ENCODE measurements at places on chromosomes 3 and 15.

GRCh38 chr3:164208821-164209220, 869.5 kb downstream of the SI start:
- DNase-seq: no peak

GRCh38 chr15:34606545-34606944, 23.1 kb upstream of the GOLGA8B start:
- DNase-seq: no peak

- no peak for DNase-seq
Measured at GRCh38 chr3:37993067-37993455, 2.5 kb downstream of the VILL start.

DNA sequence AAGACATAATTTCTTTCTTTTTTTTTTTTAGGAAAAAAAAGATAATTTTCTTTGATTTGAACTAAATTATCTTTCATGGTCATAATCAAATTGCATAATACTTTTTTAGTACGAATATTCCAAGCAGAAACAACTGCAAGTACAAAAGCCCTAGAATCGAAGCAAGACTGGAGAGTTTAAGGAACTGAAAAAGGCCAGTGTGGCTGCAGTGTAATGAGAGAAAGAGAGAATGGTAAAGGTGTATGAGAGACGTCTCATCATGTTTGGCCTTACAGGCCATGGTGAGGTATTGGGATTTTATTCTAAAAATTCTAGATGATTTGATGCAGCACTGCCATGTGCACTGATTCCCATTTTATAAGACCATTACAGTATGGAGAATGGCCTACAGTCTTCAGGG, 180.9 kb downstream of the SUCNR1 start:
- DNase-seq: no peak

- DNase-seq: no peak
Measured at GRCh38 chr3:56939834-56940233, 120.6 kb upstream of the SPATA12 start.

GRCh38 chr3:58659051-58659675, 7.4 kb downstream of the FAM3D start:
- no peak for DNase-seq

DNA sequence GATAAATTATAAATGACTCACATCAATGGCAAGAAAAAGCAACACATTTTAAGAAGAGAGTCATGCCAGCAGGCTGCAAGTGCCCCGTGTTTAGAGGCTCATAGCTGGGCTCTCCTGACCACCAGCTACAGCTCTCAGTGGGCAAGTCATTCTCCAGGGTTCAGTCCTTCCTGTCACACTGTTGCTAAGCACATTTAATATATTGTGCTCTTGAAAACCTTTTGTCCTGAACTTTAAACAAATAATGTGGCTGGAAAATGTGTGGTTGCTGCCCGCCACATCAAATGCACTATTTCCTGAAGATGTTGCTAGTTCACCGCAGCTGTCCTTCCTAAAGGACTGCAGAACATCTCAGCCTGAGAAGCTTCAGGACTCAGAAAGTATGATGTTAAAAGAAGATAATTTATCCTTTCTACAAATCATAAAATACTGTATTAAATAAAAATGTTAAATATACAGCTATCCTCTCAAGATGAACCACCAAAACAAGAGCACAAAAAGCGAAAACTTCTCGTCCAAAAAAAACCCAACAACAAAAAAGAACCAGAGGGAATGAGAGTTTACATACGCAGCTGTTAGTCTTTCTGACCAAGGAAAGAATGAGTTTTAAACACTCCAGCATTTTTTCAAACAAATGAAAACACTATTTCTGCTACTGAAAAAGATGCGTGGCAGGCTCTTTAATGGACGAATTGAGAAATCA, 951 bp downstream of the TARS3 start:
- DNase-seq: peak; percentile 9

DNA sequence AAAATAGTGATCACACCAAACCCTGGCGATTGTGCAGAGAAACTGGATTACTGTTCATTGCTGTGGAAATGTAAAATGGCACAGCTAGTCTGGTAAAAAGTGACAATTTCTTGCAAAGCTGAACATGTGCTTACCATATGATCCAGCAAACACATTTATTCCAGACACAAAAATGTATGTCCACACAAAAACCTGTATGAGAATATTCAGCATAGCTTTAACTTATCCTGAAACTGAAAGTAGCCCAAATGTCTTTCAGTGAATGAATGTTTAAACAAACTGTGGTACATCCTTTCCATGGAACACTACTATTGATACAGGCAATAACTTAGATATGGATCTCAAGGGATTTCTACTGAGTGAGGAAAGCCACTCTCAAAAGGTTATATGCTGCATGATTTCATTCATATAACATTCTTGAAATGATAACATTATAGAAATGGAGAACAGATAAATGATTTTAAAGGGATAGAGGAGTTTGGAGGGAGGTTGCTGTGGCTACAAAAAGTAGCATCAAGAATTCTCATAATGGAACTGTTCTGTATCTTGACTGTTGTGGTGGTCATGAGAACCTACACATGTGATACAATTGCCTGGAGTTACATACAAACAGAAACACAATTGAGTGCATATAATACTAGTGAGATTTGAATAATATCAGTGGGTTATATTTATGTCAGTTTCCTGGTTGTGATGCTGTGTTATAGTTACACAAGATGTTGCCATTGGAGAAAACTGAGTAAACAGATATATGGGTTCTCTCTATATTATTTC, 70.7 kb upstream of the DPH6 start:
- no peak for DNase-seq

DNA sequence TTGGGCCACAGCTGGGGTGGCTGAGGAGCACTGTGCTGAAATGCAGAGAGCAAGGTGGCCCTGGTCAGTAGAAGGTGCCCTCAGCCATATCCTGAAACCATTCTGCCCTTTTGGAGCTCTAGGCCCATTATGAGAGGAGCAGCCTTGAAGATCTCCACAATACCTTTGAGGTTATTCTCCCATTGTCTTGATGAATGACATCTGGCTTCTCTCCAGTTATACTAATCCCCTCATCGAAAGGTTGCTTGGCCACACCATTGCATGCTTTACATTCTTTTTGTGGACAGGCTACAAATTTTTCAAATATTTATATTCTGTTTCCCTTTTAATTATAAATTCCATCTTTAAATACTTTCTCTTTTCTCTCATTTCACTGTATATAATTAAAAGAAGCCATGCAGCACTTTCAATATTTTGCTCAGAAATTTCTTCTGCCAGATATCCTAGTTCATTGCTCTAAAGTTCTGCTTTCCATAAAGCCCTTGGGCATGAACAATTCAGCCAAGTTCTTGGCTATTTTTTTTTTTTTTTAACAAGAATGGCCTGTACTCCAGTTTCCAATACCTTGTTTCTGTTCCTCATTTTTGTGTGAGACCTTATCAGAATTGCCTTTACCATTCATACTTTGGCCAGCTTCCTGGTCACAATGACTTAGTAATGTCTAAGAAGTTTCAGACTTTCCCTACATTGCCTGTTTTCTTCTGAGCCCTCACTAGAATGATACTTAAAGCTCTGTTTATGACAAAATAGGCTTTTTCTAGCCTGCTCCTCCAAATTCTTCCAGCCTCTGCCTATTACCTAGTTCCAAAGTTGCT, 138.9 kb upstream of the SGO1 start:
- DNase-seq: no peak

GRCh38 chr3:77489216-77489615, 449.3 kb downstream of the ROBO2 start:
- DNase-seq: no peak

GRCh38 chr3:138051947-138052802, 42.2 kb downstream of the CLDN18 start:
- DNase-seq: no peak

DNA sequence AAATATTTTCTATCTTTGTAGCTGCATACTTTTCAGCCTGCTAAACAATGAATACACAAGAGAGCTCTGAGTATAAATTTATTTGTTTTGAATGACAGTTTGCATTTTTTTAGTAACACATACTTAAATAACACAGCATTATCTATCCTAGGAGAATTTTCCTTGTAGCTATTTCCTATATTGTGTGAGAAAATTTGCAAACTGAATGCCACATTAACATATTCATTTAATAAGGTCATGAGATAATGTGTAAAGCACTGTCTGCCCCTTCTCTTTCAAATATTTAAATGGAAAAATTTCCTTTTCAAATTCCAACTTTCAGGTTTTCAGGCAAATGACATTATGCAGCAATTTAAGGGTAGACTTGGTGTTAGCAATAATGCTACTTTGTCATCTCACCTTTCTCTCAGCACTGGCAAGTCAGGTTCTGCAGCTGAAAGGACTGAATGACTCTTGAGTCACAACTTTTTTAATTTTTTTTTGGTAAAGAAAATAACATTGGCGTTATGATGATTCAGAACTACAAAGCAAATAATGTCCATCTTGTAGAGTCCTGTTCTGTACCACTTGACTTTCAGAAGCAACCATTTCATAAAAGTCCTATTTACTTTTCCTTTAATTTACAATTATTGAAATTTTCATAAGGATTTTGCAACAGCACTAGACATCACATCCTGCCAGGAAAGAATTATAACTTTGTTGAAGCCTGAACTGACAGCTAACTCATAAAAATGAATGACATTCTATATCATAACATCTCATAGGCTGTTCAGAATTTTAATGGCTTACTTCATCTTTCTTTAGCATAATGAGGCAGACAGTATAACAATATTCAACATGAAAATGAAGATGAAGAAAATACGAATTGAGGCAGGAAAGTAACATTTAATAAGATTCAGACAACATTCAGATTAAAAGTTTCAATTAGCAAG, 681.6 kb upstream of the SEMA6D start:
- DNase-seq: no peak

DNA sequence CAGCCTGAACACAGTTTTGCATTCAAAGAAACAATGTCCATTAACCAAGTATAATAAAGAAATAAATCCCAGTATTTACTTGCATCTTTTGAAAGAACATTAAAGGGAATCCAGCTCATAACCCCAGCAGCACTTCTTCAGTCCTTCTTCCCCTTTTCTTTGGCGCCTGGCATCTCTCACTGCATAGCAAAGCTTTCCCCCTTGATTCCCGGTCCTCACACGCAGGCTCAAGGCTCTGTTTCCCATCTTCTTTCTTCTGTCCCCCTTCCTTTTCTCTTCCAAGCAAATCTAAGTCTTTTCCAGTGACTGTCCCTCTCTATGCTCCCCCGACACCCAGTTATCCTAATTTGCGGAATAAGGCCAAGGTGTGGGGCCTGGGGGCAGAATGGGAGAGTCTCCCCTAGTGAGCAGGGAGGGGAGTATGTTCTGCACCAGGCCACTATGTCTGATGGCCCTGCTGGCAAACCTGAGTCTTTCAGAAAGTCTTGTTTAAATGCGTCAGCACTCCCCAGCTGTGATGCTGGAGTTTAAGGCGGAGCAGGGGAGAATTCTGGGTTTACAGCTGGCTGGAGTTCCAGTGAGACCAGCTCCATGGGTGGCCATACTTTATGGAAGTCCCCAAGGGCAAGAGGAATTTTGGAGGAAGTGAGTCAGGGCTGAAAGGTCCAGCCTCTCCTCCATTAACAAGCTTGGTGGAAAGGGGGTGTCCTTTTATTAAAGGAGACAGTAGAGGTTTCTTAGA, 42.1 kb downstream of the GOLGA6A start:
- DNase-seq: no peak

GRCh38 chr3:132196113-132196512, 121.1 kb upstream of the ACP3 start:
- no peak for DNase-seq

- DNase-seq: no peak
Measured at GRCh38 chr3:89114841-89115223, 7.4 kb downstream of the EPHA3 start.

DNA sequence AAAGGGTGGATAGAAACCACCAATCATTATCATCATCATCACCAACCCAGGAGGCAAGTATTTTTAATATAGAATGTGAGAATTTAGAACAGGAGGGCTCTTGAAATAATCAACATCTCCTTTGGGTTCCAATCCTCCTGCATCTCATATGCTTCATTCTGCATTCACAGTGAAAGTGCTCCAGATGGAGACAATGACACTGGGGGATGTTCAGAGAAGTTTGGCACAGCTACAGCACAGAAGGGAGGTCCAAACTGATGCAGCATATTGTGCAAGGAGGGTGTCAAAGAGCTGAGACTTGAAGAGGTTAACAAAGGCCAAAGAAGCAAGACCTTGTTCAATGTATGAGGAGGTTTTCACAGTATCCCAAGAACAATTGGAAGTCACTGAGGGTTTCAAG, 767.1 kb downstream of the NTRK3 start:
- no peak for DNase-seq

GRCh38 chr15:83077491-83078230, 10.6 kb upstream of the BTBD1 start:
- no peak for DNase-seq

GRCh38 chr3:64395490-64395889, 170.2 kb upstream of the PRICKLE2 start:
- no peak for DNase-seq

- DNase-seq: no peak
Measured at GRCh38 chr3:37662785-37663184, 198.9 kb upstream of the CTDSPL start.

- DNase-seq: no peak
Measured at GRCh38 chr3:182829761-182830405, 36.6 kb downstream of the ATP11B start.

DNA sequence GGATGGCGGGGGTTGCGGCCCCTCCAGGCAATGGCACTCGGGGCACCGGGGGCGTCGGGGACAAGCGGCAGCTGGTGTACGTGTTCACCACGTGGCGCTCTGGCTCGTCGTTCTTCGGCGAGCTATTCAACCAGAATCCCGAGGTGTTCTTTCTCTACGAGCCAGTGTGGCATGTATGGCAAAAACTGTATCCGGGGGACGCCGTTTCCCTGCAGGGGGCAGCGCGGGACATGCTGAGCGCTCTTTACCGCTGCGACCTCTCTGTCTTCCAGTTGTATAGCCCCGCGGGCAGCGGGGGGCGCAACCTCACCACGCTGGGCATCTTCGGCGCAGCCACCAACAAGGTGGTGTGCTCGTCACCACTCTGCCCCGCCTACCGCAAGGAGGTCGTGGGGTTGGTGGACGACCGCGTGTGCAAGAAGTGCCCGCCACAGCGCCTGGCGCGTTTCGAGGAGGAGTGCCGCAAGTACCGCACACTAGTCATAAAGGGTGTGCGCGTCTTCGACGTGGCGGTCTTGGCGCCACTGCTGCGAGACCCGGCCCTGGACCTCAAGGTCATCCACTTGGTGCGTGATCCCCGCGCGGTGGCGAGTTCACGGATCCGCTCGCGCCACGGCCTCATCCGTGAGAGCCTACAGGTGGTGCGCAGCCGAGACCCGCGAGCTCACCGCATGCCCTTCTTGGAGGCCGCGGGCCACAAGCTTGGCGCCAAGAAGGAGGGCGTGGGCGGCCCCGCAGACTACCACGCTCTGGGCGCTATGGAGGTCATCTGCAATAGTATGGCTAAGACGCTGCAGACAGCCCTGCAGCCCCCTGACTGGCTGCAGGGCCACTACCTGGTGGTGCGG, 1.9 kb downstream of the CHST2 start:
- peak; percentile 65 for DNase-seq

Data from CD4-positive, alpha-beta T cell (primary cell).